ENCODE measurements at places on chromosomes 6 and 20.

DNA sequence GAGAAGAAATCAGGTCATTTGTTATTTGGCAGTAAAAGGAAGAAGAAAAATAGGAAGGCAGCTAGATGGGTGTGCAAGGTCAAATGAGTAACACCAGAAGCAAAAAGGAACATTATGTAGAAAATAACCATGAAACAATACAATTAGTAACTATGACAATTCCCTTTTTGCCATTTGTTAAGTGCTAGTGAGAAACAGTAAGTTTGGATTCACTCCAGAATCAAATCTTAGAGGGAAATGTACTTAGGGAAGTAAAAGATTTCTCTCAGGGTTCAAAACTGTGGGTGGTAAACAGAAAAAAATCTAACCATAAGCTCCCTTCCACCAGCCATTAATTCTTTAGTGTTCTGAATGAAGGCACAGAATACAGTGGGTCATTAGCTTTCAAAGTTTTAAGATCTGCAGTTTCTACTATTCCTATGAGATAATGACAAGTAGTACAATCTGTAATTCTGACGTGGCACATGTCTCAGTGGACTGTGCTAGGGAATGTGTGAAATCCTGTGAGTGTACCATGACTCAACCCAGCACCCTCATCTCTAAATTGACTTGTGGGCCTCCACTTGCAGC is 17.1 kb downstream of the REPS1 start:
- no peak for DNase-seq

DNA sequence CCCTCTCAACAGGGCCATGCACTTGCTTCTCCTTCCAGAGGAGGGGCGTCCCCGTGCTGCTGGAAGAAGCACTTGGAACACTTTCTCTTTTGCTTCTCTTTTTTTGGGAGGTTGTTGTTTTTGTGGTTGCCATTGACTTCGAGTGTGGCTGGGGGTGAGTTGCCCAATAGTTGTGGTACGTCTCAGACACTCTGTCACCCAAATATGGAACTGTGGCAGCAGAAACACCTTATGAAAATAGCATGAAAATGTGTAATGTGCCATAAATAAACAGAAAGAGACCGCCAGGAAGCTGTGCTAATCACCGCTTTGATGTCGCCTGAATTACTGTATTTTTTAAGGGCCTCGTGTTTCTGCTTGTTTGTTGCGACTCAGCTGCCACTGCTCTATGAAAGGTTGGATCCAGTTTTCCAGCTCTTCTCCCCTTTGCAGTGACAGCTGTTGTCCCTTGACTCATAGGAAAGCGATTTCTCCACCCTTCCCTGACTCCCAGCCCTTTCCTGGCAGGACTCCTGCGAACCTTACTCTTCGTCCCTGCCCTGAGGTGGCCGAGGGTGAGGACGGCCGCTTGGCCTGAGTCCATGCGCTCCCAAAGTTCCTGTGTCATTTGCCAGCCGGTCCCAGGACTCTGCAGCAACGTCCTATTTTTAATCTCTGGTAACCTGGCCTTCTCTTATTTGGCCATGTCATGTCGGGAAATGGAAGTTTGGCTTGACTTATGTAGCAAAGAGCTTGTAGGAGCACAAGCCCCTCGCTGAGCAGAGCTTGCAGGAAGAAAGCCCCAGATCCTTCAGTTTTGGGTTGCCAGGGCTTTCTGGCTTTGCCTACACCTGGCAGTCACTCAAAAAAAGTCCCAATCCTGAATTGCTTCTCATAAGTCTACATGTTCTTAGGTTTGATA is 694.6 kb downstream of the QKI start:
- DNase-seq, result no peak

- DNase-seq, result no peak
Observed at GRCh38 chr20:8196096-8196495, 64.0 kb downstream of the PLCB1 start.

DNA sequence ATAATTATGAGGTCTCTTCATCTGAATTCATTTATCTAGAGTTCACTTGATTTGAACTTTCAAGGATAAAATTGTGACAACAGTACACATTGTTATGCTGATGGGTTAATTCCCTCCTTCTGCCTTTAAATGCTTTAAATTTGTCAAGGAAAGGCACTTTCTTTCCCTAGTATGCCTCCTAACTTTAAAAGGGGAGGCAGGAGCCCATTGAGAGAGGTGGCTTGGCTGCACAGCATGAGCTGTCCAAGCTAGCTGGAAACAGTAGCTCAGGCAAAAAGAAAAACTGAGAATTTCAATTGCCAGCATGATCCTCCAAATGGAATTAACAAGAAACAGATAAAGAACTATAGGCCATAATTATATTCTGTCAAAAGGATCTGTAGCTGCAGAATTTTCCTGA is 243.3 kb upstream of the GRIK2 start:
- DNase-seq, result no peak

DNA sequence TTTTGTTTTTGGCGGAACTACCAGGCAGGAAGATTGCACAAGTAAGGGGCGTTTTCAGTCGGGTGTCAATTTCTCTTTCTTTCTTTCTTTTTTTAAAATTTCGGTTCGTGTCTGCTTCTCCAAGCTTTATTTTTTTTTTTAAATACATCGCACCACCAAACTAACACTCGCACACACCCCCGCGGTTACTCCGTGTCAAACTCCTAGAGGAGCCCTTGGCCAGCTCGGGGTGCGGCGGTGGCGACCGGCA is 338 bp downstream of the UTRN start:
- DNase-seq, result no peak

- no peak for DNase-seq
Observed at GRCh38 chr20:9999645-10000044, 35.1 kb upstream of the ANKEF1 start.

- DNase-seq, result no peak
Observed at GRCh38 chr20:1381753-1382591, 10.9 kb downstream of the FKBP1A start.

DNA sequence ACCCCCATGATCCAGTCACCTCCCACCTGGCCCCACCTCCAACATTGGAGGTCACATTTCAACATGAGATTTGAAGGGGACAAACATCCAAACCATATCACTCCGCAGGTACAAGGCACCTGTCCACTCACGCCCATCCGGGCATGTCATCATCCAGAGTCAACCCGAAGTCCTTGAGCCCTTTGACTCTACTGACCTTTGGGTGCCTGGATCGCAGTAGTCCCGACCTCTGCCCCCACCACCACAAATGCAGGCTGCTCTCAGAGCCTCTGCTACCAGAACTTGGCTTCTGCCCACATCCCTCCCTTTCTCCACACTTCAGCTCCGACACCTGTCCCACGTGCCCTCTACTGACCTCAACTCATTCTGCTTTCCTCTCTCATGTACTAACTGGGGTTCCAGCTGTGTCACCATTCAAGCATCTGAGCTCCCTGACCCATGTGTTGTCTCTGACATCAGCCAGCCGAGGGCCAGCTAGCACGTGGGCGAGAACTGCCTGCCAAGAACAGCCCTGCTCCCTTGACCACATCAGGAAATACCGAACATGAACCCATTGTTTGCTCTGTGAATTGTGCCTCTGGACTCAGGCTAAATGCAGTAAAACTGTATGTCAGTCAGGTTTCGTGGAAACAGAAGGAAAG is 498.3 kb upstream of the SULF2 start:
- no peak for DNase-seq

GRCh38 chr6:137892271-137892708 is 25.2 kb downstream of the TNFAIP3 start:
- DNase-seq, result no peak

- no peak for DNase-seq
Observed at GRCh38 chr6:28267695-28268059, 734 bp downstream of the ZSCAN26 start.

DNA sequence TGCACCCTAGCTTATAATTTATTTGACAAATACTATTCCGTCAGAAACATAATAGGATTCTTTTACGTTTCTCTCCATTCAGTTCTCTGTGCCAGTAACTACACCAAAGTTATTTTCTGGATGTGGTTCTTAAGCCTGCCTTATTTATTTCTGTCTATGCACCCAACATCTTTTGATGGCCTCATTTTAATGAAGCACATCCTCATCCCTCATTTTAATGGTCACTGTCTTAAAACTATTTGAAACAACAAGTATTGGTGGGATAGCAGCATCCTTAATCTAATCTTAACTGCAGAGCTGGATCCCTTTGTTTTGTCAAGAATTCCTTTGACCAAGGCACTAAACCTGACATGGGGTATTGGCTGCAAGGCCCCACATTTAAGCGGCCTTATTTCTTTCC is 11.0 kb downstream of the FAM135A start:
- DNase-seq, result no peak

DNA sequence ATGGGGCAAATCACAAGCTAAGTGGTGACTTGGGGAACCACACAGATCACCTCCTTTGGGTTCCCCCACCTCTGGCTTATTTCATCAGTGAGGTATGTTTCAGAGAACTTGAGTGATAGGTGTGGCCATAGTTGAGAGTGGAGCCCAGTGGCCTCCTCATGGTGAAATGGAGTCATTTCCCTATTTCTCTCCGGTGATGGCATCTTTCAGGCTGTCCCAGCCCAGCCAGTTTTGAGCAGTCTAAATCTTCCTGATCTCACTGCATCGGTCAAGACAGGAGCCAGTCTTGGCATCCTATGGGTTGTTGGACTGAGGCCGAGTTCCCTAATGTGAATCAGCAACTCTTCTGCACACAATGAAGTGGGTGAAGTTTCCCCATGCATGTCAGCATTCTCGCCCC is 132.4 kb downstream of the EYA2 start:
- no peak for DNase-seq

- no peak for DNase-seq
Observed at GRCh38 chr6:159902620-159903019, 11.8 kb downstream of the MAS1 start.

- DNase-seq, result peak; percentile 58
Observed at GRCh38 chr20:2101057-2101864, at the start of gene STK35. STK35 (plus strand) TSS chr20:2101827; CDS start chr20:2101882, 55 bp downstream.

DNA sequence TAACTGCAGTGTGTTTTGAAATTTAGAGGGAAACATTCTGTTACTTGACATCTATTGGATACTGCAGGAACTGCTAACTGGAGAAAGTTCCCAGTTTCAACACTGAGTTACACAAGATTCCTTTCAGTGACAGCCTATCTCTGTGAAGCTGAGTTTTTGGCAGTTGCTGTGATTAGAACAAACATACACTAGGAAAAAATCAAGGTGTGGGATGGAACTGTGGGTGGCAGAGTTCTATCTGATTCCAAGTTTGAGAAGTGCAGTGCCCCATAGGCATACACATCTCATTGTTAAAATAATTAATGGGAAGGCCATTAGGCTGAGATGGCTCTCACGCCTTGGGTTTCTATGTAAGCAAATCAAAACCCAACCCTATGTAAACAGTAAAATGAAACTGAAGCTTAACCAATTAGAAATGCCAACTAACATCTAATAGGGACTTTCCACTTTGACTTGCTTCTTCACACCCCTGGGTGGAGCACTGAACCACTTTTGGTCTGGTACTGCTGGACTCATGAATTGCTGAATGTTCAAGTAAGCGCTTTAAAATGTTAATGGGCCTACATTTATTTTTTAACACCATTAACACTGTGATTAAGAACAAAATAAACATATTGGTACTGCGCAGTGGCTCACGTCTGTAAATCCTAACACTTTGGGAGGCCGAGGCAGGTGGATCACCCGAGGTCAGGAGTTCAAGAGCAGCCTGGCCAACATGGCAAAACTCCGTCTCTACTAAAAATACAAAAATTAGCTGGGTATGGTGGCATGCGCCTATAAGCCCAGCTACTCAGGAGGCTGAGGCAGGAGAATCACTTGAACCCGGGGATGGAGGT is 55.2 kb upstream of the TBC1D7 start:
- no peak for DNase-seq

GRCh38 chr20:1830240-1830639 is 65.0 kb upstream of the SIRPA start:
- DNase-seq, result no peak

DNA sequence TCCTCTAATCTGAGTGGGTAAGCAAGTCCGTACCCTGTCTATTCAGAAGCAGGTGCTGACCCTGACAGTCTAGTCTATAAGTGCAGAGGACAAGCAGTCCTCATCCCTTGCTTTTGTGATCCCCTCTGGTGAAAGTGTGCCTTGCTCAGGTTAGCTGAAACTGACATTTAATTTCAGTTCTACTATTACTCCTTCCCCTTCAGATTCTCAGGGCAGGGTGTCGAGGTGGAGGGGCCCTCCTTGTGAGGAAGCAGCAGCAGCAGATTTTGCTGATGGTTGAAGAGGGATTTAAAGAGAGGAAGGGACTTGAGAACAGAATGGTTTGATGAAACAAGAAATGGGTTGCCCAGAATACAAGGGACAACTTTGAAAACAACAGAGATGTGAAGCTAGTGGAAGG is 309.3 kb downstream of the CLIC5 start:
- no peak for DNase-seq

DNA sequence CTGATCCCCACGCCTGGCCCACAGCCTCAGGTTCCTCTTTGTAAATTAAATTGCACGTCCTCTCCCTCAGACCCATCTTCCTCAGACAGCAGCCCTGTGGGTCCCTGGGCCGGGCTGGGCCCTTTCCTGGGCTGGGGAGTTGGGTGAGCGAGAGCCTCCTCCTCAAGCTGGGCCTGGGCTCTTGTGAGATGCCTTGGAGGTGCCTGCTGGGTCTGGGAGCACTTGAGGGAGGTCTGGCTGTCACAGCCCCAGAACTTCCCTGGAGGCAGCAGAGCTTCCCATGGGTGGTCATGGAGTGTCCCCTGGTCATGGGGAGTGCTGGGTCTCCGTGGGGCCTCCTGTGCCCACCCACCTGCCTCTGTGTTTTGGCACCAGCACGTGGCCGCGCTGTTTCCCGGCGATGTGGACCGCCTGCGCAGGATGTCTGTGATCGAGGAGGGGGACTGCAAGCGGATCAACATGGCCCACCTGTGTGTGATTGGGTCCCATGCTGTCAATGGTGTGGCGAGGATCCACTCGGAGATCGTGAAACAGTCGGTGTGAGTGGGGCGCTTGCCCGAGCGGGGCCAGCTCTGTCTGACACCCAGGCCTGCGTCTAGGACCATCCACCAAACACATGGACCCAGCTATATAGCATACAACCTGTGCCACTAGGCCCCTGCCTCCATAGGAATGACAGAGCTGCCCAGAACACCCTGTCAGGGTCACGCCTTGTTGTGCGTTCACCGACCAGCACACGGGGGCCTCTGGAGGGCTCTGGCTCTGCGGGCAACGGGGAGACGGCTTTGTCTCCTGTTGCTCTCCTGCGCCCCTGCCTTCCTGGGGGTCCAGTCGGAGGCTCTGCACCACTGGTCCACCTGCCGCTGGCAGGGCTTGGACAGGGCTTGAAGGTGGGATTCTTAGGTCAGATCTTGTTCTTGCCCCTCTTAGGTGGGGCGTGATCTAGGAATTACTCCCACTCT is 33.0 kb downstream of the PYGB start:
- DNase-seq, result no peak

GRCh38 chr6:21404577-21404976 is 189.0 kb upstream of the SOX4 start:
- no peak for DNase-seq

- DNase-seq, result no peak
Observed at GRCh38 chr6:72855471-72855870, 233.6 kb downstream of the KCNQ5 start.

- no peak for DNase-seq
Observed at GRCh38 chr6:13001927-13002326, 285.4 kb downstream of the PHACTR1 start.

- no peak for DNase-seq
Observed at GRCh38 chr6:112331306-112331705, 15.8 kb upstream of the RFPL4B start.

Data from stimulated activated CD8-positive, alpha-beta memory T cell treated with anti-CD3 and anti-CD28 coated beads, Interleukin-2, amount 100 ng/mL, for 48 hours (primary cell).